Nasal cavity respiratory epithelium epithelial cell of viscerocranial mucosa (primary cell): ENCODE measurements at places on chromosomes 4 and X. TPM values are rescaled to one million over a fixed set of nuclear protein-coding genes. Genes with fewer than 3 reads are reported as not detected.

Gene ASB5
- 0.07 TPM in 1 of 2 replicates, not detected in the other for total RNA-seq

Gene MTTP
- under 0.01 and 0.21 TPM in 2 replicates for total RNA-seq

Gene SASH3
- total RNA-seq = not detected in 2 replicates

Gene CXCL9
- not detected in 2 replicates for total RNA-seq

Gene IGFBP7
- 88.5 and 170 TPM in 2 replicates for total RNA-seq

Gene GABRB1
- total RNA-seq = not detected in 2 replicates

Gene HTN3
- total RNA-seq = not detected in 2 replicates

Gene SMR3B
- total RNA-seq = not detected in 2 replicates

Gene ANKRD50
- 44.1 and 46.6 TPM in 2 replicates for total RNA-seq

Gene ADH1C
- total RNA-seq = 0.21 TPM in 1 of 2 replicates, not detected in the other

Gene BCAP31
- 229 and 239 TPM in 2 replicates for total RNA-seq

Gene SPANXD
- total RNA-seq = not detected in 2 replicates

Gene KCTD8
- under 0.01 TPM in 2 replicates for total RNA-seq

Gene HMGN5
- 0.34 and 0.78 TPM in 2 replicates for total RNA-seq

Gene DCAF4L1
- 0.34 and 0.36 TPM in 2 replicates for total RNA-seq

Gene TBX22
- total RNA-seq = not detected in 2 replicates

Gene SLC7A11
- 122 and 291 TPM in 2 replicates for total RNA-seq

Gene PCDH11X
- not detected in 2 replicates for total RNA-seq

Gene MAGEA2
- total RNA-seq = not detected in 2 replicates

Gene LIN54
- total RNA-seq = 9.5 and 9.6 TPM in 2 replicates

Gene GPRASP1
- 0.34 and 1.3 TPM in 2 replicates for total RNA-seq

Gene NOX1
- total RNA-seq = not detected in 2 replicates

Gene C1QTNF7
- not detected in 2 replicates for total RNA-seq

Gene TRMT44
- total RNA-seq = 11.3 and 21.4 TPM in 2 replicates

Gene CHIC1
- total RNA-seq = 3.4 and 5.3 TPM in 2 replicates

Gene PPP4R3C
- not detected in 2 replicates for total RNA-seq

Gene GUCY1A1
- 1.4 and 1.8 TPM in 2 replicates for total RNA-seq
